ENCODE measurements at places on chromosomes 1 and 21. TPM values are rescaled to one million over a fixed set of nuclear protein-coding genes. Genes with fewer than 3 reads are reported as not detected.

The PSMG1 gene
- total RNA-seq: 86.4 TPM

The ATP1A4 gene
- total RNA-seq: not detected

The ETV3L gene
- total RNA-seq: not detected

The PSMB4 gene
- total RNA-seq: 415 TPM

The RBM11 gene
- total RNA-seq: 0.07 TPM

The SRSF11 gene
- 68.4 TPM for total RNA-seq

The KCNJ15 gene
- total RNA-seq: 0.12 TPM

The UBE2U gene
- total RNA-seq: not detected

The ATF3 gene
- total RNA-seq: 29.0 TPM

The ASTN1 gene
- not detected for total RNA-seq

The CNIH3 gene
- 0.69 TPM for total RNA-seq

The TRAPPC10 gene
- 19.9 TPM for total RNA-seq

The ANKRD35 gene
- total RNA-seq: not detected

The FAM110D gene
- 0.03 TPM for total RNA-seq

The THEM5 gene
- total RNA-seq: 0.06 TPM

The NUDT4B gene
- total RNA-seq: 1.2 TPM

The STIL gene
- 8.6 TPM for total RNA-seq

The GBP2 gene
- 0.65 TPM for total RNA-seq

The INTS3 gene
- total RNA-seq: 22.0 TPM

The HOOK1 gene
- 0.16 TPM for total RNA-seq

The FAM43B gene
- 2.8 TPM for total RNA-seq

The RABGGTB gene
- 59.1 TPM for total RNA-seq

The KCNN3 gene
- total RNA-seq: 0.05 TPM

The CELA2B gene
- total RNA-seq: not detected

The TMCO4 gene
- 7.2 TPM for total RNA-seq
